ENCODE measurements at places on chromosomes 6 and 20.

GRCh38 chr6:34589691-34590090, 33.6 kb upstream of the SPDEF start:
- DNase-seq = no peak

- no peak for DNase-seq
Observed at GRCh38 chr6:117548797-117549301, 53.5 kb downstream of the GOPC start.

- no peak for DNase-seq
Observed at GRCh38 chr6:136990754-136991153, 54.0 kb downstream of the IL20RA start.

GRCh38 chr6:30399390-30400058, 54.6 kb downstream of the RPP21 start:
- DNase-seq = no peak

DNA sequence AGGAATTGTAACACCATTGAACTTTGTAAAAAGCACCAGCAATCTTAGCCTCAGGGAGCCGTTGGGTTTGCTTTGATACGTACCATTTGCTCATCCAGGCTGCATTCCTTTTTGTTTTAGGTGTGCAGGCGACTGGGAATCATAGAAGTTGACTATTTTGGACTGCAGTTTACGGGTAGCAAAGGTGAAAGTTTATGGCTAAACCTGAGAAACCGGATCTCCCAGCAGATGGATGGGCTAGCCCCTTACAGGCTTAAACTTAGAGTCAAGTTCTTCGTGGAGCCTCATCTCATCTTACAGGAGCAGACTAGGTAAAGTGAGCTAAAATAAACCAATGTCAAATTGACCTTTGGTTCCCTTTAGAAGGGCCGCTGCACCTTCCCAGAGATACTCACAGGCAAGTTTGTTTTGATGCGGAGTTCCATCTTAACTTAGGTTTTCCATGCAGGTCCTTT, 1.6 kb downstream of the MYLIP start:
- DNase-seq = no peak

DNA sequence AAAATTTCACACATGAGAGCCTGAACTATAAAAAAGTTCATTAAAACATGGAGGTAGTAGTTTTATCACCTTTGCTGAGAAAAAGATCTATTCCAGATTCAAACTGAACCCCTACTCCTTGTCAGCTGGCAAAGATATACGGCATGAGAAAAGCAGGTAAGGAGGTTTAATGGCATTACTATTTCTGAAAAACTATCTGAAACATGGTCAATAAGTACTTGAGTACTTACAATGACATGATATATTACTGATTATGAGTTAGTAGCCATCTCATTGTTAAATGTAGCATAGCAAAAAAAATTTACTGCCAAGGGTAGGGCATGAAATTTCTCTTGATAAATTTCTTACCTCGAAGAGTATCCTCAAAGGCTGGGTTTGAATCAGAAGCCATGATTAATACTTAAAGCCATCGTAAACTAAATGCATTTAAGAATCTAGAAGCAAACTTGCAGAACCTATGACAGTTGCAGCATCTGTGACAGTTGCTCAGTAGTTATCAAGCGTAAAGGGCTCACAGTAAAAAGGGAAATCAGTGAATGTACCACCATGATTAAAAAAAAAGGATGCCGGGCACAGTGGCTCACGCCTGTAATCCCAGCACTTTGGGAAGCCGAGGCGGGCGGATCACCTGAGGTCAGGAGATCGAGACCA, 8.7 kb downstream of the SLC17A5 start:
- no peak for DNase-seq

GRCh38 chr20:62276439-62276838, 26.4 kb upstream of the ADRM1 start:
- DNase-seq = no peak

All from activated naive CD4-positive, alpha-beta T cell (primary cell).